ENCODE measurements at places on chromosomes 16 and 17.

GRCh38 chr17:45835481-45835880 lies 9.2 kb upstream of the SPPL2C start:
- no peak for DNase-seq

DNA sequence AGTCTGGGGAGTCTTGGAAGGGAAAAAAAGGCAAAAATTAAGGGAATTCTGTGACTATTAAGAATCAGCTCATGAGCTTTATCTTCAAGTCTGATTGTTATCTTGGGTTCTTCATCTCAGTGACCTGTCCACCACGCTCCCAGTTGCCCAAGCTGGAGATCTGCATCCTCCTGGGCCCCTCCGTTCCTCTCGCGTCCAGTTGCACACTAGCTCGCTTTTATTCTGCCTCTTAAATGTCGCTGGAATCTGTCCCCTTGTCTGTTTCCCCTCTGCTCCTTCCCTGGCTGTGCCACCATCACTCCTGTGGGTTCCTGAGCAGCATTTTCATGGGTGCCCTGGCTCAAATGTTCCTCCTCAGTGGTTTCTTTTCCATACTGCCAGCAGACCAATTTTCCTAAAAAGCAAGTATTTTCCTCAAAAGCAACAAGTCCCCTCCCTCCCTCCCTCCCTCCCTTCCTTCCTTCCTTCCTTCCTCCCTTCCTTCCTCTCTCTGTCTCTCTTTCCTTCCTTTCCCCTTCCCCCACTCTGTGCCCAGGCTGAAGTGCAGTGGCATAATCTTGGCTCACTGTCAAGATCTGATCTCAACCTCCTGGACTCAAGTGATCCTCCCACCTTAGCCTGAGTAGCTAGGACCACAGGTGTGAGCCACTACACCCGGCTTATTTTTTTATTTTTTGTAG lies 1.4 kb downstream of the ENDOV start:
- DNase-seq: no peak

- no peak for DNase-seq
Observed at GRCh38 chr16:85133290-85133599, 21.0 kb upstream of the CIBAR2 start.

DNA sequence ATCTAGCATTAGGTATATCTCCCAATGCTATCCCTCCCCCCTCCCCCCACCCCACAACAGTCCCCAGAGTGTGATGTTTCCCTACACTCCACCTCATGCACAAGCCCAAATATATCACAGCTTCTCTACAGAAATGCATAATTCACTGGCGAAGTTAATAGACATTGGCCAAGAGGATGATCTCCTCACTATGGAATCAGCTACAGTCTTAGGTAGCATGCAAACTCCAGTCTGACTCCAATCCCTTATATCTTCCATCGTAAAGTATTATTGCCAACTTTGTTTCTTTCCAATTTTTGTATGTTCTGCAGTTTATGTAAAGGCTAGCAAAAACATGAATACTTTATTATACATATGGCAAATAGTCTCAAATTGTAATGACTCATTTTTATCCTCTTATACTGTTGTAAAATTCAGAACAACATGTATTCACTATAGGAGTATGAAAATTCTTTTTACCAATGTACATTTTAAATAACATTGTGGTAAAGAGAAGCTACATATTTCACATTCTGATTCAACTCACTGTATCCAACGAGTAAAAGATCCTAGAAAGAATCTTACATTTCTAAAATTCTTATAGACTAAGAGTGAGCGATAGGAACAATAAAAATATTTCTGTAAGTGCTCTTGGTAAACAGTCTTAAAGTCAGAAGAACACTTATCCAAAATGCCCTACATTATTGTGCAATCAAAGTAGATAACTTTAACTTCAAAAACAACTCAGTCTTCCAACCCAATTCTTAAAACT lies 871 bp downstream of the ABCA8 start:
- no peak for DNase-seq

DNA sequence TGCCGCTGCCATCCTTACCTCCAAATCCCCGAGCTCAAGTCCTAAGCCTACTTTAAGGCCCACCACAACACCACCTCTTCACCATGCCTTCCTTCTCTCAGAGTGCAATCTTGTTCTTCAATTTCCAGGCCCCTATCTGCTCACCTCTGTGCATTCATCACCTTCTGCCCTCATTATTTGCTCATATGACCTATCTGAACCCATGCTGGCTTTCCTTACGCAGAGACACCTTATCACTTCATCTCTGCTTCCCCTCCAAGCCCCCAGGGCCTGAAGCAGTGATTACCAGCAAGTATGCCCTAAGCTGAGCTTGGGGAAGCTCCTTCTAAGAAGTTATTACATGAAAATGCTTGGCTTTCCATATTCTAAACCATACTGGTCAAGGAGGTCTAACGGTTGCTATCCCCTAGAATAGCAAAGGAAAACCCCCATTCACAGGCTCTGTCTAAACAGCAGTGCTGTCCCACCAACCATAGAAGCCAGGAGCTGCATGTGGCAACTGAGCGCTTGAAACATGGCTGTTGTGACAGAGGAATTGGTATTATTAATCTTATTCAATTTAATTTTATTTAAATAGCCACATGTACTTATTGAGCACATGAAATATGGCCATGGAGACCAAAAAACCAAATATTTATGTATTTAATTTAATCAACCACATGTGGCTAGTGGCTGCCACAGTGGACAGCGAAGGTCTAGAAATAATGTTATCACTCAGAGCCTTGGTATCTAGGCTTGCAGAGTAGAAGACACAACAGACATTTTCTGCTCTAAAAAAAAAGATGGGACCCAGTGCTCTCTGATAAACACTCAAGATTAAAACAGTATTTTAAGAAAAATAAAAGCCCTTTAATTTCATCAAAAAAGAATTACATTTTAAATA lies 13.9 kb downstream of the USP7 start:
- no peak for DNase-seq

- DNase-seq: peak; percentile 56
Observed at GRCh38 chr16:8962393-8963009, 1.2 kb downstream of the USP7 start.

GRCh38 chr17:19461681-19462080 lies 50.6 kb downstream of the RNF112 start:
- DNase-seq: no peak

DNA sequence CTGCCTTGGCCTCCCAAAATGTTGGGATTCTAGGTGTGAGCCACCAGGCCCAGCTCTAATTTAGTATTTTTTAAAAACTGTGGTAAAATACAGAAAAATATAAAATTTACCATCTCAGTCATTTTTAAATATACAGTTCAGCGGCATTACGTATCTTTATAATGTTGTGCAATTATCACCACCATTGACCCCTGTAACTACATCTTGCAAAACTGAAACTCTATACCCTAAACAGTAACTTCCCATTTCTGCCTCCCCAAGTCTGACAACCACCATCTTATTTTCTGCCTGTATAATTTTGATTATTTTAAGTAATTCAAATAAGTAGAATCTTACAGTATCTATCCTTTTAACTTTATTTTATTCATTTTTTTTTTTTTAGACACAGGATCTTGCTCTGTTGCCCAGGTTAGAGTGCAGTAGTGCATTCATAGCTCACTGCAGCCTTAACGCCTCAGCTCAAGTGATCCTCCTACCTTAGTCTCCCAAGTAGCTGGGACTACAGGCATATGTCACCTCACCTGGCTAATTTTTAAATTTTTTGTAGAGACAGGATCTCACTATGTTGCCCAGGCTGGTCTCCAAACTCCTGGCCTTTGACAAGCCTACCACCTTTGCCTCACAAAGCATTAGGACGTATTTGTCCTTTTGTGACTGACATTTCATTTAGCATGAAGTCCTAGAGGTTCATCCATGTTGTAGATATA lies 10.9 kb upstream of the GGA2 start:
- no peak for DNase-seq

- DNase-seq: no peak
Observed at GRCh38 chr17:29189355-29189754, 9.2 kb upstream of the MYO18A start.

DNA sequence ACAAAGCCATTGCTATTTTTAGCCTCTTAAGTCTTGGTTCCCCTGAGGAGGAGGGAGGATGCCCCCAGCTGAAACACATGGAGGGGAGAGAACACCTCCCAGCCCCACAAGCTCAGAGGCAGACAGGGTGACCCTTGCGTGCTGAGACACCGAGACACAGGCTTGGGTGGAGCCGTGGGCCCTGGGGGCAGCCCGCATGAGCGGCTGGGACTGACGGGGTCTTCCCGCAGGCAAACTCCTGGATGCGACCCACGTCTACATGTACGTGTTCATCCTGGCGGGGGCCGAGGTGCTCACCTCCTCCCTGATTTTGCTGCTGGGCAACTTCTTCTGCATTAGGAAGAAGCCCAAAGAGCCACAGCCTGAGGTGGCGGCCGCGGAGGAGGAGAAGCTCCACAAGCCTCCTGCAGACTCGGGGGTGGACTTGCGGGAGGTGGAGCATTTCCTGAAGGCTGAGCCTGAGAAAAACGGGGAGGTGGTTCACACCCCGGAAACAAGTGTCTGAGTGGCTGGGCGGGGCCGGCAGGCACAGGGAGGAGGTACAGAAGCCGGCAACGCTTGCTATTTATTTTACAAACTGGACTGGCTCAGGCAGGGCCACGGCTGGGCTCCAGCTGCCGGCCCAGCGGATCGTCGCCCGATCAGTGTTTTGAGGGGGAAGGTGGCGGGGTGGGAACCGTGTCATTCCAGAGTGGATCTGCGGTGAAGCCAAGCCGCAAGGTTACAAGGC lies 9.8 kb downstream of the SLC16A3 start:
- peak; percentile 35 for DNase-seq

DNA sequence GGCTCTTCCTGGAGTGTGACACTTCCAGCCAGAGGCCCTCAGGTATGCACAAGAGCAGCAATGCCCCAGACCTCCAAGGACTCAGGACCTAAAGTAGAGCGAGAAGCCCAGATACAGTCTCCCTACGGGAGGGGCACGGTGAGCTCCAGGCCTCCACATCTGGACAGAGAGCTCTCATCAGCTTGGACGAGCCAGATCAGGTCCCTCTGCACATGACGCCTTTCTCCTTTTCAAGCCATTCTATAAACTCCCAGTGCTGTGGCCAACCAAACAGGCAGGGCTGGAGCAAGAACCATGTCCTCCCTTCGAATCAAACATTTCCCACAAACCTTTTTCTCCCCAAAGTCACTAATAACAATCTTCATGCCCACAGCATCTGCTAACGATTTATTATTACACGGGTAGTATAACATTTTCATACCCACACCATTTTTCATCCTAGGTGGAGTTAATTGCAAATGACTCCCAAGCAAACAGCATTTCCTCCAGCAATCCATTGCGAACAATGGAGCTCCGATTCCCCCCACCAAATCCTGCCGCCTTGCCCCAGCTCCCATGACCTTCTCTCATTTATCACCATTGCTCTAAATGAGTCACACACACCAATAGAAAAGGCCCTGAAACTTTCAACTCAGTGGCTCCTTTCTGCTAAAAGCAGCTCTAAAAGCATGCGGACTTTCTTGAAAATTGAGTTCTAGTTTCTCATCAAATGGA lies 24.2 kb upstream of the NLRP1 start:
- DNase-seq: no peak

DNA sequence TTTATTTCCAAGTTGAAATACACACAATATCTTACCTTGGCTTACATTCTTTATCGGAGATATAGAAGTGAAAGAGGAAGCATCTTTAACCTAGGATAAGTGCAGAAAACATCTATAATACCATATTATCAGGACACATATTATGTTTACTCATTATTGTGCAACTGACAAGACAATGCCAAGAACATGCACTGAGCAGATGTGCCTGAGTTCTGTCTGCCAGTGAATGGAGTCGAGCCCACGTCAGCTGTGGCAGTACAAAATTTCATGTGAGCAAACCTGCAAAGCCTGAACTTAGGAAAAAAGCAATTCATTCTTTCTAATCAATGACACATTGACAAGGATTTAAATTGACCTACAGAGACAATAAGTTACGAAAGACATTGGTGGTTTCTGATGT lies 154.4 kb downstream of the AXIN2 start:
- no peak for DNase-seq

- no peak for DNase-seq
Observed at GRCh38 chr16:28087675-28088300, 24.3 kb upstream of the GSG1L start.

DNA sequence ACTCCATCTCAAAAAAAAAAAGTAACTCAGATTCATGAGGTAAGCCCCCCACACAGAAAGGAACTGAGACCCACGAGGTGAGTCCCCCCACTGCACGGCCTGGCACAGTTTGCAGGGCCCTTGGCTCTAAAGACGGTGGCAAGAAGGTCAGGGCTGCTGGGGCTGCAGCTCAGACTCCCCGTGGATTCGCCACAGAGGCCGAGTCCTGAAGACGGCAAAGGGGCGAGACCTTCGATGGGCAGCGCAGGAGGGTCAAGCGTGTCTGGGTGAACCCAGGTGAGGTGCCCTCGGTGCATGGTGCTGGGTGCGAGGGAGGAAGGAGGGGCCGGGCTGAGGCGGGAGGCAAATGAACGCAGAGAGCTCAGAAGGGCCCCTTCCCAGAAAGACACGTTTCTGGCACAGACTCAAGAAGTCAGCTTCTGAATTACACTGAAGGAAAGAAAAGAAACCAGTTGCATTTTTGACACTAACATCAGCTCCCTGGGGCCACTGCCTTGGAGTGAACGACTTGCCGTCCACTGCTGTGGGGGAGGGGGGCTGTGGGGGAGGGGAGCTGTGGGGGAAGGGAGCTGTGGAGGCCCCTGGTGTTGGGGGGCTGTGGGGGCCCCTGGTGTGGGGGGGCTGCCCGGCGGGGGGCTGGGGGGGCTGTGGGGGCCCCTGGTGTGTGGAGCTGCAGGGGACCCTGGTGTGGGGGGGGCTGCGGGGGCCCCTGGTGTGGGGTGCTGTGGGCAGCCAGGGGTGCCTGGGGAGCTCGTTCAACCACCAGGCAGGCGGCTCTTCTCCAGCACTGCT lies 69.8 kb upstream of the METRNL start:
- DNase-seq: no peak

DNA sequence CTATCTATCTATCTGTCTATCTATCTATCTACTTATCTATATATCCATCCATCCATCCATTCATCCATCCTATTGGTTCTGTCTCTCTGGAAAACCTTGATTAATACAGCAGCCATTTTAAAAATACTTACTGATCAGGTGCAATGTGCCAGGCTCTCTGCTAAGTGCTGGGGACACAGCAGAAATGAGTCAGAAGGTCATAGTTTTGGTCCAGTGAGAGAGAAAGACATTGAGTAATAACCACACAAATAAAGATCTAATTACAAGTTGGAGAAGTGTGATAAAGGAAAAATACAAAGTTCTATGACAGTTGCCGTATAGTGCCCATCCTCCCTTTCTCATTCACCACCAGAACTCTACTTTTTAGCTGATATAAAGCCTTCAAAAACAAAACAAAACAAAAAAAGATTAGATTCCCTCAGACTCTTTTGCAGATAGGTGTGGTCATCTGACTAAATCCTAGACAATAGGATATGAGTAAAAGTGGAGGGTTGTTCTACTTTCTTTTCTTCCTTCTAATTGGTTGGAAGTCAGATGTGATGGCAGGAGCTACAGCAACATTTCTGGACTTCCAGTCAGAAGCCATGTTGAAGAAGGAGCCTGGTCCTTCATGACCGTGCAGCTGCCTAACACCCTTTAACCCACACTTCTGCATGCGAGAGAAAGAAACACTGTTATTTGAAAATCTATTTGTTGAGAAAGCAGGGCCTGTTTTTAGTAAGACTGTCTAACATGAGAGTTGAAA lies 72.0 kb upstream of the TOX3 start:
- no peak for DNase-seq

GRCh38 chr17:1865252-1866037 lies 35.6 kb downstream of the RPA1 start:
- DNase-seq: no peak

Measured in activated CD4-positive, CD25-positive, alpha-beta regulatory T cell (primary cell).